ENCODE measurements at places on chromosomes 12 and 14.

DNA sequence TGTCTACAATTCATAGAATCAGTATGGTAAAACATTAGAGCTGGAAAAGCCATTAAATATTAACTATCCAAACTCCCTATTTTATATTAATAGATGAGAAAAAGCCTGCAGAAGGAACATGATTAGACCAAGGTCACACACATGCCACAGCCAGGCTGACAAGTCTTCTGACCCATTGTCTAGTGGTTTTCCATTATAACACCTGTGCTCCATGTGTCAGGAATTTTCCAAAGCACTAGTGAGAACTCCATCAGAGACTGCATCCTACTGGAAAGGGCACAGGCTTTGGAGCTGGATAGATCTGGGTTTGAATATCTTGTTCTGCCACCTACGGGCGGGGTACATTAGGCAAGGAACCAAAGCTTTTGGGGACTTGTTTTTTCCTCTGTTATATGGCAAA, 325.5 kb downstream of the RAD51B start:
- DNase-seq = no peak

DNA sequence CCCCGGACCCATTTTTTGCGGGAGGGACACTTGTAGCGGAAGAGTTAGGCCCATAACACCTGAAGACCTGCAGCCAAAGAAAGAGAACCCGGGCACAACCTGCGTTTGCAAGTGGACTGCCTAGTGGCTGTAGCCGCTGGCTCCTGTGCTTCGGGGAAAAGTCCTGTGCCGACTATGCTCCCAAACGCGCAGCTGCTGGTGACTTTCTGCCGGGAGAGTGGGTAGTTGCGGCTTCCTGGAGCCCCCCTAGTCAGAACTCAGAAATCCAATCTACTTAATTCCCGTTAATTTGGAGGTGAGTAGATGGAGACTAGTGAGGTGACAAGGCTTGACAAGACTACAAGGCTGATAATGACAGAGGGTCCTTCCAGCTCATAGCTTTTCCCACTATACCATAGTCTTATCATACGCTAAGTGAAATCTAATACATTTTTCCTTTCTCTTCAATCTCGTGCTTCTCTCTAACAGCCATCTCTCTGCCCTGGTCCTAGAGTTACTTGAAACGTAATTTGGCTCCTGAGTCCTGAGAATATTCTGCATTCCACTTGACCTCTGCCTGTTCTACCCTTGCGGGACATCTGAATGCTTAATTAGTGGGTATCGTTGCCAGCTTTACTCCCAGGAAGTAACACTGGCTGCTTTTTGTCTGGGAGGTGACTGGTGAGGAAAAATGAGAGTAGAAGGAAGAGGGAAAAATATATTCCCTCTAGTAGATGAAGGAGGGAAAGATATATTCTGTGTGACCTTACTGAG, 556 bp downstream of the MTHFD1 start:
- peak; percentile 10 for DNase-seq

- DNase-seq = peak; percentile 31
These were observed 987.7 kb downstream of the GALC start for GRCh38 chr14:87005280-87005679.

- no peak for DNase-seq
These were observed 54.7 kb downstream of the FRS2 start for GRCh38 chr12:69524755-69525469.

DNA sequence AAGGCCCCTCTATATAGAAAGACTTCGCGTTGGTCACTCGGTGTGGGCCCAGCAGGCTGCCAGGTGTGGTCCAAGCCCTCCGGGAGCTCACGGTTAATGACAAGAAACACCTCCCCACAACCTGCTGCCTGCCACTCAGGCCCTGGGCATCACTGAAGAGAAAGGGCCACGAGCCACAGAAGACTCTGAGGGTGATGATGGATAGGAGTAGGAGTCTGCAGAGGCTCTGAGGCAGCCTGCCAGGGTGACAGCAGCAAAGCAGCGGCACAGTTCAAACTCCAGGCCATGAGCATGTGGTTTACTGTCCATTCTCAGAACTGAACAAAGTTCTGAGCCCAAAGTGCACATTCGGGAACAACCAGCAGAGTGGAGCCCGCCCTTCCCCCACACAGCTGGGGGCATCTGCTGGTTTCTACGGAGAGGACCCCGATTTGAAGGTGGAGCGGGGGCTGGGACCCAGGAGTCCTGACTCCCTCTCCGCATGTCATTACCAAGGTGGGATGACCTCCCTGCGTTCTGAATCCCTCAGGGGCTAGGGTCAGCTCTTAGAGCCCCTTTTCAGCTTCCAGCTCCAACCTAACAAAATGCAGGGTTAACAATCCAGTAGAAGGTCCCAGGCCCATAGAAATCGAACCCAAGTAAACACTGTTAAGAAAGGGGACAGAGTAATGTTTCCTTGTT, 65.8 kb downstream of the VWF start:
- DNase-seq = no peak

DNA sequence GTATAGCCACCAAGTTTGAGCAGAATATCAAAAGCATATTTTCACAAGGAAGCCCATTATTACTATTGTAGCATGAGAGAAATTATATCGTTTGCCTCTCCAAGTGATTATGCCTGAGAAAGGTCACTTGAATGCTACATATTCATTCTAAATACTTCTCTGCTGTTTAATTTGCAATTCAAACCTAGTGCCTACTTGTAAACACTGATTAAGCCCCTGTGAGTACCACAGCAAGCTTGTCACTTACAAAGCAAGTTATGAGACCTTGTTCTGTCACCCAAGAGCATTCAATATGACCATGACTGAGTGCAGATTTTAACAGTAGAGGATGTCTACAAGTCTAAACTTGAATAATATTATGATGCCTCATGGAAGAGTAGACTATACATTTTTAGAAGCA, 124.7 kb upstream of the SSTR1 start:
- no peak for DNase-seq

DNA sequence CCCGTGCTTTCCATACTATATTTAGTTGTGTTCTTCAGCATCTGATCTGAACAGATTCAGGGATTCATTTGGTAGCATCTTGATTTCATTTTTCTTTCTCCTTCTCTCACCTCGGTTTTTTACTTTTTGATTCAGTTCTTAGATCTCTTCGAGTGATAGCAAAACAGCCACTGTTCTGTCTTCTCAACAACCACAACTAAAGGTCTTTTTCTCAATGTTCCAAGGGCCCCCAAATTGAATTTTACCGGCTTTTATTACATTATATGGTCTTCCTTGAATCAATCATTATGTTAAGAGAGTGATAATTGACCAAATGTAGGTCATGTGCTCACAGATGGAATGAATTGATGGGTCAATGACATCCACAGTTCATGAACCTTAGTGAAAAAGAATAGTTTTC, 164.5 kb upstream of the LMNTD1 start:
- DNase-seq = no peak

Measured in fibroblast of gingiva (primary cell).